ENCODE measurements at places on chromosomes 13 and 19.

- DNase-seq: no peak
Observed at GRCh38 chr19:55228403-55229031, at the start of gene TMEM86B. TSS of gene TMEM86B (minus strand) at chr19:55228763. CDS start at chr19:55228741, 22 bp downstream.

GRCh38 chr13:77866971-77867370 is 51.7 kb downstream of the EDNRB start:
- no peak for DNase-seq

GRCh38 chr13:78183732-78184131 is 265.1 kb upstream of the EDNRB start:
- no peak for DNase-seq

DNA sequence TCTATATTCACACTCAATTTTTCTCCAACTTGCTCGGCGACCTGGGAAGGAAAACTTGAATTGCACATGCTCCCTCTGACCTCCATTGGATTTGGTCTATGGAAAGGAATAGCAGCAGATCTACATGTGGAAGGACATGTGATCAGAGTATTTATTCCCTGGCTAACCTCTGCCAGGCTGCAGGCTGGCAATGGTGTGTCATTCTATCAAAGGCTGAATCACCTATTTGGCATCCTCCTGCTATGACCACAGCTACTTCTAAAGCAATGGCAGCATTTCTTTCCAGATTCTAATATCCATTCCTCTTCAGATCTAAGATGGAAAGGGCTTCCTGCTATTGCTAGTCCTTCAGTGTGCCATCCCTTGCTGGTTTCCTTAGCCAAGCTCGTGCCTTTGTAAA is 144.3 kb upstream of the FREM2 start:
- no peak for DNase-seq

GRCh38 chr13:112391746-112392145 is 15.6 kb downstream of the SPACA7 start:
- no peak for DNase-seq

DNA sequence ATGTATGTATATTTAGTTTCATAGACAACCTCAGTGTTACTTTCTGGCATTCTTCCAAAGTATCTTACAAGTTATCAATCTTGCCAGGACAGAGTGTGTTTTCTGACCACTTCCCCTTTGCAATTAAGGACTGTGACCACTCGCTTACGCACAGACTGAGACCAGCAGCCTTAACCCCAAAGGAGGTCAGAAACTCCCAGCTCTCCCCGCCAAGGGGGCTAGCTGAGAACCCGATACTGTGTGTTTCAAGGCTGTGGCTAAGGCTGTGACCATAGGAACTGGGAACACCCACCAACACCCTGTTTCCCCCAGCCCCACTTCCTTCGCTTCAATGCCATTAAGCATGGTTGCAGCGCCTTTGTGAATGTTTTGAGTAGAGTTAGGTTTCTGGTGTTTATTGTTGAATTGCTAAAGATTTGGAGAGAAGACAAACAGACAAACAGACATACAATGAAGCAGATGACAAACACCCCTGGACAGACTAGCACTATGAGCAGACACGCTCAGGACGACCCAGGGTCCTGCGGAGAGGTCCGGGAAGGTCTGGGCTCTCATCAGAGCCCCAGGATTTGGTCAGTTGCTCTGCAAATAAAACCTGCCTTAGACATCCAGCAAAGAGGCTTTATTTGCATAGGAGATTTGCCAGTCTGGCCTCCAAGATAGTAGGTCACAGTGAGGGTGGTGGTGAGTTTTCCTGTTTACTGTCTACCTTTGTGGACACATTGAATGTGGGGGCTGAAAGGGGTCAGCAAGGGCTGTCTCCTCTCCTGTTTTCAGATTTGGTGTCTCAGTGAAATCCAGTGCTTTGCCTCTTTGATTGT is 25.0 kb upstream of the TNFSF11 start:
- no peak for DNase-seq

DNA sequence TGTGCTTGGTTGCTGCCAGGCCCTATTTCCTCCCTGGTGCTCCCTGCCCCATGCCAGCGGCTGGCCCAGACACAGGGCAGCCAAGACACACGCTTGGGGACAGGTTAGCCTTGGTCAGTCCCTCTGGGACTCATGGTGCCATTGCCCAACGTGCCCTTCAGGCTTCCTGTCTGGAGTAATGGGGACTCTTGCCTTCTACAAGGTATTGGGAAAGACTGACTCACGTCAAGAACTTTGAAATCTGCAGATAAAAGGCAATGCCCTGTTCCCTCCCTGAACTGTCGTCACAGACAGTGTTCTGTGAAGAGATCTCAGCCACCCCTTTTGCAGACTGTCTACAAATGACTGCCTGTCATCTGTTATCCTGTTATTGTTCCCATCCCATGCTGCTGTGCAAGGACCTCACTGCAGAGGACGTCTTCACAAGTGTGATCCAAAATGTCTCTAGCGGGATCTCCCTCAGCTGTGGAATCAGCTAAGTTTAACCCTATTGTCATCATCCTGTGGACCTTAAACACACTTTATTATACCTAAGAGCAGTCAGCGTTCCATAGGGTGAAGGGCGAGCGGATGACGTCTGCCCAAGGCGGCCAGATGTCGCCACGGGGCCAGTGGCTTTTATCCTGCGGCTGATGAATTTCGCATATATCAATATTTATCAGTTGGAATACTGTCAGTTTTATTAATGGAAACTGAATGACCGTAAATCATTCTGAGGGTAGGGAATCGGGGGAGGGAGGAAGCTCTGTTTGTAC is 59.0 kb downstream of the GSX1 start:
- DNase-seq: no peak

DNA sequence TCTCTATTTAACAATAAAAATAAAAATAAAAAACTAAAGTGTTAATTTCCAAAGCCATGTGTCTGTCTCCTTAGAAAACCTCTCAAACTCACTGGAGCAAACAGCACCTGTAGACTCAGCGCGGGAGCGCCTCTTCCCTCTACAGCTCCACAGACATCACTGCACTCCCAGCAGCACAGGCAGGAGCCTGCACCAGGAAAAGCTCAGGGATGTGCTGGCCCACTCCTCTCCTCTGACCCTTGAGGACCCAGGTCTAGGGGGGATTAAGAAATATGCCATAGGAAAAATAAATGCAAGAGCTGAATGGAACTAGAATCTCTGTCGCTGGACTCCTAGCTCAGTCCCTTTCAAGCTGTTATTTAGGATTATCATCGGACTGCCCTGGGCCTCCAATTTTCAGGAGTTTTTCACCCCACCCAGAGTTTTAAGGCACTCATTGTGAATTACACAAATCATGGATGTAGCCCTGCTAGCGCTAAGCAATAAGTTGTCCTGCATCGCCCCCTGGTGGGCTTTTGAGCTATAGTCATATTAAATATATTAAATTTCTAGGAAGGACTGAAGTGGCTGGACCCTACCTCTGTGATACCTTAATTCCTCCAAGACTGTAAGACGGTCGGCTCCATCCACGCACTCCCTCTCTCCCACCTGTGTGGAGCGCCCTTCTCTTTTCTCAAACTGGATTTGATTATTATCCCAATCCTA is 333.9 kb downstream of the UQCRFS1 start:
- peak; percentile 87 for DNase-seq

GRCh38 chr19:21098291-21098690 is 16.3 kb downstream of the ZNF714 start:
- no peak for DNase-seq

- DNase-seq: no peak
Observed at GRCh38 chr13:73903561-73903960, 230.6 kb downstream of the KLF12 start.

DNA sequence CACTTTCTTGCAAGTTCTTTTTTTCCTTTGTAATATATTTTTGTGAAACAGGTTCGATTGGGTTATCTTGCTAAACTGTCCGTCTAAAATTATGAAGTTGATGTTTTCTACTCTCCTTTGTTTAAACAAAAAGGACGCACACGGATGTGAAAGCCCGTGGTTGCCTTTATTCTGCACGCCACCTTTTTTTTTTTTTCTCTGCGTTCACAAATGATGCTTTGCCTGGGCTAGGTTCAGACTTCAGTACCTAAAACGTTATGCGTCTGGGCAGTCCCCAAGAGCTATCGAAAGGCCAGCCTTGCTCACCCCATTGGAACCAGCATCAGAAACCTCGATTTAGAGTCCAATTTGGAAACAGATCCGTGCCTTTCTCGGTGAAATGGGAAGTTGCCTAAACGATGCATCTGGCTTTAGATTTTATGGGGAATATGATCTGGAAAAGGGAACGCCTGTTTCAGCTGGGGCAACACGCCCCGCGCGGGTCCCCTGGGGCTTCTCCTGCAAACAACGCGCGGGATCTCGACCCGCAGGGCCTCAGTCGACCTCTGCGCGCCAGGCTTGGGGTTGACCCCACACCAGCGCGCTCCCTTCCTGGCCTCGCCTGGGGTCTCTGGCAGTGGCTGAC is 113.9 kb downstream of the KCNRG start:
- DNase-seq: no peak
